ENCODE measurements at places on chromosomes 13 and 19.

DNA sequence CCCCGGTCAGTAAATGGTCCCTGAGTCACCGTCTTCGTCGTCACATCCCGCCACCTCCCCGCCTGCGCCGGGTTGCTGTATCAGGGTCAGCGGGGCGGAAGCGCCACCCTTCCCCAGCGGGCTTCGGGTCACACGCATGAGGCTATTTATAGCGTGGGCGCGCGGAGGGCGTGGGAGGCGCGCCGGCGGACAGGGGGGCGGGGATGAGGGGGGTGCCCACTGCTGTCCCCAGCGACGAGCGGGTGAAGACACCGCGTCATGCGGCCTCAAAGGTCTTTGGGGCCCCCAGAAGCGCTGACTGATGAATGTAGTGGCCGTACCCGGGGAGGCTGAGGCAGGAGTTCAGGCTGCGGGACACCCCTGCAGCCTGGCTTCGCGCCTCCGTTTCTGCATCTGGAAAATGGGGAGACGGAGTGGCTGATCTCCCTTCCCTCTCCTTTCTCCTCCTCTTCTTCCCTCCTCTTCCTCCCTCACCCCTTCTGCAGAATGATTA, 7.9 kb downstream of the UNC13A start:
- peak; percentile 86 for DNase-seq

DNA sequence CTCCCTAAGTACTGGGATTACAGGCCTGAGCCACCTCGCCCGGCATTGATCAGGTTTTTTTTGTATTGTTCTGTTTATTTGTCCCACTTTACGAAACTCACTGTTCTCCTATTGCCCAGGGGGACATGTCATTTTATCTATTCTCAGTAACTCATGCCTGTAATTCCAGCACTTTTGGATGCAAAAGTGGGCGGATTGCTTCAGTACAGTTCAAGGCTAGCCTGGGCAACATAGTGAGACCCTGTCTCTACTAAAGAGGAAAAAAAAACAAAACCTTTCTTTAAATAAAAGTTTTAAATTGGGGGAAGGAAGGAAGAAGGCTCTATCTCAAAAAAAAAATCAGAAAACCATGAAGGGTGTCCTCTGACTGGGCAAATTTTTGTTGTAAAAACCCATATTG, 2.7 kb upstream of the MPV17L2 start:
- no peak for DNase-seq

DNA sequence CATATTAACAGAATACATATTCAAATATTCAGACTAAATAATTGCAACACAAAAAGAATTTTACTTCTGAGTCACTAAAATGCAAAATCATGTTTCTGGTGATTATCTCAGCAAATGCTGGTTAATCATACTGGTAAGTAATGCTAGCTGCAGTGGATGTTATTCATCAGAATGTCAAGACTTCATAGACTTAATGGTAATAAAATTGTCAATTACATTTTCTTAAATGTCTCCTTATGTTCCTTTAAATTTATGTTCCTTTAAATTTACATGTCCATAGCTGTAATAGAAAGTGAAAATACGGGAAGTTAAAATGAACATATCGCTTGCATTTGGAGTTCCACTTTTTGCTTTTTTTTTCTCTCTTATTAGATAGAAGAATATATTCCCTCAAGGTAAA, 853.0 kb downstream of the SLITRK6 start:
- DNase-seq, result no peak

DNA sequence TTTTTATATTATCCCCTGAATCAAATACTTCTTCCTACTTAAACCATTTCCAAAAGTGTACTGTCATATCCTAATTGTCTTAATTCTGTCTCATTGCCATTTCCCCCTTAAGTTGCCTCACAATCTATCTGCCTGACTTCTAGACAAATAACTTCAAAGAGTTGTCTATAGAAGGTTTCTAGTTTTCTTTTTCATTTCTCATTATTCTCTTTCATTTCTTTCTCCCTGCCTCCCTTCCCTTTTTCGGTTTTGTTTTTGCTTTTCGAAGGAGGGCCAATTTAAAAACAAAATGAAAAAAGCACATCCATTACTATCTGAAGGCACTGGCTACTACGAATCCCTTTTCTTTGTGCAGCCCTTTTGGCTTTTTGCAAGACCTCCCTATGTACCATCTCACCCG, 367.2 kb downstream of the DNAJC15 start:
- DNase-seq, result peak; percentile 31

GRCh38 chr13:59024434-59024833, 1139.3 kb downstream of the DIAPH3 start:
- no peak for DNase-seq

GRCh38 chr13:113616991-113617749, 32.6 kb downstream of the TFDP1 start:
- DNase-seq, result no peak

DNA sequence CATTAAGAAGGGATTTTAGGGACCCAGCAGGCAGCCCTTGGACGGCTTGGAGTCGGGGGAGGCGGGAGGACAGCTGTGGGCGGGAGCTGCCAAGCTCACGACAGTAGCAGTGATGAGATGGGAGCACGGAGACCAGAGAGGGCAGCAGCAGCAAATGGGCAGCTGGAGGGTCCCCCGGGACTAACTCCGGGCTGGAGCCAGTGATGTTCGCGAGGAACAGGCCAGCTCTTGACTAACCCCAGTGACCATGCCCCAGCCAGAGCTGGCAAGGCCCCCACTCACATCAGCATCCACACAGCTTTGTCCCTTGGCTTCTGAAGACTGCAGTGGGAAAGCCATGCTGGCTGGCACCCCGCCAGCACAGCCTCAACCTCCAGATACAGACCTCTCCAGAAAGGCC, 81.9 kb downstream of the RAB20 start:
- DNase-seq, result no peak

GRCh38 chr13:80118506-80118905, 222.4 kb downstream of the SPRY2 start:
- no peak for DNase-seq

DNA sequence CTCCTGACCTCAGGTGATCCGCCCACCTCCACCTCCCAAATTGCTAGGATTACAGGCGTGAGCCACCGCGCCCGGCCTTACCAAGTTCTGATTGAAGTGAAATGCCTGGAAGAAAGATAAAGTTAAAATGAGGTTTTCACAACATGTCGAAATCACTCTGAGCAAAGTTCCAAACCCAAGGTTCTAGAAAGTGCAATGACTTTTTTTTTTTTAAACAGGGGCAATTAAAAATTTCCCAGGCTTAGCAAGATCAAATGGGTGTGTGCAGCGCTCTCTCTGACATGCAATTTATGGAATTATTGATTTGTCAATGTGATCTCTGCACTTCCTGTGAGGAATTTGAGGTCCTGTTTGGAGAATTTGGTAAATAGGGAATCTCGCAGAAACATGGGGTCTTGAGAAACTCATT, 12.8 kb upstream of the MAP2K2 start:
- DNase-seq, result no peak

GRCh38 chr19:16873594-16873993, 15.2 kb upstream of the F2RL3 start:
- no peak for DNase-seq

DNA sequence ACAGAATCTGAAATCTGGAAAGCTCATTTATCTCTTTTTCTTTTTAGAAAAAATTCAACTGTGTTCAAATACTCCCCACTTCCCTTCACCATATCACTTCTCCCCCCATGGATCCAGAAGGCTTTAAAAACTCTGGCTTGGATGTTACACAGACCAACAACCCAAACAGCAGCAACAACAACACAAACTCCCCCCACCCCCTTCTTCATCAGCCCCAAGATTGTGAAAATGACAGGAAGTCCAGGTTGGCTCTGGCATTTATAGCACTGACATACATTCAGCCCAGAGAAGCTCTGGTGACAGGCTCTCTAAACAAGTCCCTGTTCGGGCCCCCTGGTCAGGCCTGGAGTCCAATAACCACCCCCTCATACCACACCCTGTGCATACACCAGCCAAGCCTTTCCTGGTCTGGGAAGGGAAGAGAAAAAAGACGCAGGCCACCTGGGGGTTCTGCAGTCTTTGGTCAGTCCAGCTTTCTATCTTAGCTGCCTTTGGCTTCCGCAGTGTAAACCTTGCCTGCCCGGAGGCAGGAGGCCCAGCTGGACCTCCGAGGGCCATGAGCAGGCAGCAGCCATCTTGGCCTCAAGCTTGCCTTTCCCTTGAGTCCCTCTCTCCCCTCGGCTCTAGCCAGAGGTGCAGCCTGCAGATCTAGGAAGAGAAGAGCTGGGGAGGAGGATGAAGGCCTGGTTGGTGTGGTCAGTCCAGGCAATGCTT, 6.8 kb downstream of the CDX2 start:
- DNase-seq, result no peak

DNA sequence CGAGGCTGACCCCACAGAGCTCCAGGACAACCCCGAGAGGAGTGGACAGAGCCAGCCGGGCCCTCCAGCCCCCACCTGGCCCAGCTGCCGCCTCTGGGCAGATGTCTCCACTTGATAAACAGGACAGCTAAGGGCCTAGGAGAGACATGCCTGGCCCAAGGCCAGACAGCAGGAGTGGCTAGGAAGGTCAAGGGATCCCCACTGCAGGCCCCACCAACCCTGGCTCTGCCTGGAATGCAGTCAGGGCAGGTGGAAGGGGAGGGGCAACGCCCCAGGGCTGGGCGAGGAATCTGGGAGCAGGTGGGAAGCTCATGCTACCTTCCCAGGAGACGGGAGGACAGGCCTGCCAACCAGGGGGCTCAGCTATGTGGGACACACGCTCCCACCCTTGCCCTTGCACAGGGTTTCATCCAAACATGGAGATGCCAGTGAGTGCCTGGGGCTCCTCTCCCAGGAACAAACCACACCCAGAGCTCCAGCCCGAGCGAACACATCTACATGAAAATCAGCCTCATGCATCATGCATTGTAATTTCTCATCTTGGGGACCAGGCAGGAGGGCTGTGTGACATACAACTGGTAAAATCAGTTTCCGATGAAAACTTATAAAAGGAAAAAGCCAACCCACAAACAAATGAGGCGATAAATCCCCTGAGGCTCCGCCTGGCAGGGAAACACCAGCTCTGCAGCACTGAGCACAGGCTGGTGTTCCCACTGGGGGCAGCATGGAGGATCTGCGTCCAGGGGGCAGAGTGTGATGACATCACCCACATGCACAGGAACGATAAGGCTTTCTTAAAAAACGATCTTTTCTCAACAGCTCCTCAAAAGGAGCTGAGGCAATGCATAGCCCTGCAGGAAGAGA, 25.0 kb downstream of the SH3GL1 start:
- peak; percentile 60 for DNase-seq

DNA sequence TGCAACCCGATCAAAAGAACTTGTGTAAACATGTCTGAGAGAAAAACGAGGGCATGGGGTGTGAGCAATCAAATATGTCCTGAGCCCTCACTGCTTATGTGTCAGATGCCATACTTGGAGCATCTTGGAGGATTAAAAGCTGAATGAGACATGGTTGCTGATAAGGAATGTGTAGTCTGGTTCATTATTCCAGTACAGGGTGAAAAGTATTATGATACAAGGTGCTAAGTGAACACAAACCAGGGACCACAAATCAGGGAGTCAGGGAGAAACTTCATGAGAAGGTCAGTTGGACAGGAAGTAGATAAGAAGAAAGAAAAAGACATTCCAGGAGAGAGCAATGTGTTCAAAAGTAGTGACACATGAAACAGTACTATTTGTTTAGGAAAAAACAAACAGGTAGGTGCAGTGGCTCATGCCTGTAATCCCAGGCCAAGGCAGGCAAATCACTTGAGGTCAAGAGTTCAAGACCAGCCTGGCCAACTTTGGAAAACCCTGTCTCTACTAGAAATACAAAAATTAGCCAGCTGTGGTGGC, 2.0 kb upstream of the RCBTB1 start:
- no peak for DNase-seq

DNA sequence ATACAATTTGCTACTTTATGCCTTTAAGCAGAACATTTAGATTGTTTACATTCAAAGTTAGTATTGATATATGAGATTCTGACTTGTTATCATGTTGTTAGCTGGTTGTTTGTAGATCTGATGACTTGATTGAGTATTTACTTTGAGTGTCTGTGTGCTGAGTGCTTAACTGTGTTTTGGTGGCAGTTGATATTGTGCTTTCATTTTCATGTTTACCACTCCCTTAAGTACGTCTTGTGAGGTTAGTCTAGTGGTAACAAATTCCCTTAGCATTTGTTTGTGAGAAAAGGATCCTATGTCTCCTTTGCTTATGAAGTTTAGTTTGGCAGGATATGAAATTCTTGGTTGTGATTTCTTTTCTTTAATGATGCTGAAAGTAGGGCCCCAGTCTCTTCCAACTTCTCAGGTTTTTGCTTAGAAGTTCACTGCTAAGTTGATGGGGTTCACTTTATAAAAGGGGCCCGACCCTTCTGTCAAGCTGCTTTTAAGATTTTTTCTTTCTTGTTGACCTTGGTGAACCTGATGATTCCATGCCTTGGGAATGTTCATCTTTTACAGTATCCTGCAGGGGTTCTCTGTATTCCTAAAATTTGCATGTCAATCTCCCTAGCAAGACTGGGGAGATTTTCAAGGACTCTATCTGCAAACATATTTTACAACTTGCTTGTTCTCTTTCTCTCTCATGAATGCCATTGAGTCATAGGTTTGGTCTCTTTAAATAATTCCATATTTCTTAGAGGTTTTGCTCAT, 1095.4 kb upstream of the PCDH20 start:
- no peak for DNase-seq

DNA sequence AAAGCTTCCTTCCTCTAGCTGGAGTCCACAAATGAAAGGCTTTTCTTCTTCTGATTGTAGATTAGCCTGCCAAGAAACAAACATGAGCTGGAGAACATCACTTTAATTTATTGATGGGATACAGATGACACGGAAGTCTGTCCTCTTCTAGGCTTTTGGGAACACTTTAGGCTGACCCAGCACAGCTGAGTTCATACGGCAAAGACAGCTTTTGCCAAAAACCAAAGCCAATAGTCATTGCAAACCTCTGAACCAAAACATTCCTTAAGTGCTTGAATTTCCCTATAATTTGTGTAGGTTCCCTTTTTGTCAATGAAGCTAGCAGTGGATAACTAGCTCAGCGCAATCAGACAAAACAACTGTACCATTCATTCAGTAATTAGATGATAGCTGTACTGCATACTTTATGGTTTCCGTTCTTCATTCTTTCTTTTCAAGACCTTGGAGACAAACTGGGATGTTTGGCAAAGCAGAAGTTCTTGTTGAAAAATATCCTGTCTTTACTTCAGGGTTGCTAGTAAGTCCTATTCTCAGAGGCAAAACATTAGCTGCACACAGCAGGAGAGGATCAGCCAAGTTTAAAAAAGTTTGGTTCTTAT, 95.7 kb upstream of the SPRY2 start:
- no peak for DNase-seq

DNA sequence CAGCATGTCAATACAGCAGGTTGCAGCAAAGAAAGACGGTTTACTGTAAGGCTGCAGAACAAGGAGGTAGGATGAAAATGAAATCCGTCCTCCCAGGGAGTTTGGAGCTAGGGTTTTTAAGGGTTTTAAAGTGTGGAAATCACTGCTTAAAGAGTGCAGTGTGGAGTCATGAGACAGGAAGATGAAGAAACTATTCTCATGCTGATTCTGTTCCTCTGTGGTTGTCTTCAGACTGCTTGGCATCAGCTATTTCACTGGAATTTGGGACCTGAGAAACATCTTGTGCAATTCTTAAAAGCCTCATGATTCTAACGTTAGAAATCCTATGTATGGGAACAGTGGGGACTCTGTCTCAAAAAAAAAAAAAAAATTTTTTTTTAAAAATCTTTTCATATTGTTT, 11.4 kb downstream of the ZNF331 start:
- no peak for DNase-seq

GRCh38 chr19:49111218-49111998, 2.8 kb upstream of the LIN7B start:
- no peak for DNase-seq
